HCT116 (cell line): ENCODE measurements at places on chromosomes 16 and 17. TPM values are rescaled to one million over a fixed set of nuclear protein-coding genes. Genes with fewer than 3 reads are reported as not detected.
A peak's percentile ranks its signal among the peaks of the same experiment; 100 is the strongest.

Gene MYO18A
- total RNA-seq, result 37.2 TPM

Gene HSD17B1
- 1.4 TPM for total RNA-seq

Gene MYH11
- total RNA-seq, result 0.61 TPM

Gene GLTPD2
- total RNA-seq, result not detected

Gene CDH1
- 73.2 TPM for total RNA-seq

DNA sequence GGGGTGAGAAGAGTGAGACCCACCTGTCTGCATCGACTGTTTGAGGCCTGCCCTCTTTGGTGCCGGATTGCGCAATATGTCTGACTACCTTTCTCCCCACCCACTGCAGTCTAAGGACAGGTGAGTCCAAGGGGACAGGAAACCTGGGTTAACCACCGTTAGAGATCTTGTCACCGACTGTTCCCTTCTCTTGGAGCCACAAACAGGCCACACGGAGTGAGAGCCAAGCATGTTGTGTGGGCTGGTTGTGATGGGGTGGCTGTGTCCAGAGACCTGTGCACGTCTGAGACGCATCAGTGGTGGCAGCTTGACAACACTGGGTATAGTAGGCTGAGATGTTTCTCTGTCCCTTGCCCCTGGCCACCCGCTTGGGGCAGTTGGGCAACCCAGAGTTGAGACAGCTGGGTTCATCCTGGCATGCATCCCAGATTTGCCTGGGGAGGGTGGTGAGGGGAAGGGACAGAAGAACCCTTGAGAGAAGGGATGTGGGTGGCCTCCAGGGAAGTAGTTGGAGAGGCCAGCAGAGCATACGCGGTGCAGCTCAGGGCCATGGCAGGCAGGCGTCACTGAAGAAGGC lies 21.4 kb downstream of the MPRIP start:
- no peaks in the 10 kb centered on the region for H3K27me3 ChIP-seq
- H3K4me1 ChIP-seq, result peaks cover 41% of the 10 kb centered on the region
- no peak overlapping the region; the same call in 1 of the 2 replicates for H3K27ac ChIP-seq
- H3K4me3 ChIP-seq, result no peak overlapping the region
- H3K36me3 ChIP-seq, result peaks cover 3% of the 10 kb centered on the region; the same call in 1 of the 2 replicates

- no peak for DNase-seq
- no peaks in the 10 kb centered on the region for H3K4me1 ChIP-seq
- no peak overlapping the region for H3K27ac ChIP-seq
- no peaks in the 10 kb centered on the region for H3K27me3 ChIP-seq
- H3K36me3 ChIP-seq, result no peaks in the 10 kb centered on the region
These were observed 69.8 kb upstream of the KSR1 start for GRCh38 chr17:27386206-27387075.

DNA sequence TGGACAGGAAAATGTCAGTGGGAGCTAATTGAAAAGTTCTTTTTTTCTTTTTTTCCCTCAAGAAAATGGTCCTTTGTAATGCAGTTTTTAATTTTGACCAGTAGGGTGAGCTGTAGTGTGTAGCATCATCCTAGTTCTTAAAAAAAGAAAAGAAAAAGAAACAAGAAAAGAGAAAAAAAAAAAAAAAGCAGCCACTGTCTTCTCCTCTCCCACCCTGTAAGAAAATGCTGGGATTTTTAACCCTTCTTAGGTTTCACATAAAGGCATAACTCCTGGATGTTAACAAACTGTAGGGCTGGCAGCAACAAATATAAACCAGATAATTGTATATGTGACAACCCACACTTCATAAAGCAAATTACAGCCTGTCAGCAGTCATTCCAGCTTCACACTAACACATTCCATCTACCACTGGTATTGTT lies 78.1 kb downstream of the SKAP1 start:
- H3K4me3 ChIP-seq, result no peak overlapping the region
- peak; percentile 46 for DNase-seq
- no peaks in the 10 kb centered on the region for H3K27me3 ChIP-seq

DNA sequence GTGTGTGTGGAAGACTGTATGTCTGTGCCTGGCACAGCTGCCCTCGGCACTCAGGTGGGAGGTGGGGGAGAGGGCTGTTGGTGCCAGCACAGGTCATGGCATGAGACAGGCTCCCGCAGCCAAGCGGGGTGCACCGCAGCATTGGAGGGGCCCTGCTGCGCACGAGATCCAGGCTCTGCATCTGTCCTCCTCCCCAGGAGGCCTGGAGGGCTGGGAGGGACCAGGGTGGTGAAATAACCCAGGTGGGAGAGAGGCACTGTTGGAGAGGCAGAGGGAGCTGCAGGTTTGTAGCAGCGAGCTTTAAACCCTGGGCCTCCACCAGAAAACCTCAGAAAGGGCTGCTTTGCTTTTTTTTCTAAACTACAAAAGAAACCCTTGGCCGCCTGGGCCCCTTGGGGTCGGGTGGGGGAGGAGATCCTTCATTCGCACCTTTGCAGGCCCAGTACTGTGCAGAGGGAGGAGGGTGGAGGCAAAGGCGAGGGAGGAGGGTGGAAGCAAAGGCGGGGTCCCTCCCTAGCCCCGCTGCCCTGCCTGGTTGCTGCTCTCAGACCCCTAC lies 241.7 kb downstream of the SEC14L1 start:
- H3K4me3 ChIP-seq, result no peak overlapping the region
- H3K4me1 ChIP-seq, result peaks cover 5% of the 10 kb centered on the region; the same call in 1 of the 2 replicates
- H3K27me3 ChIP-seq, result no peaks in the 10 kb centered on the region
- no peak overlapping the region for H3K27ac ChIP-seq
- no peak for DNase-seq

- peak overlapping the region; percentile 68 for H3K4me3 ChIP-seq
- no peaks in the 10 kb centered on the region for H3K27me3 ChIP-seq
- DNase-seq, result no peak
- no peaks in the 10 kb centered on the region for H3K36me3 ChIP-seq
- peak overlapping the region; percentile 71 for H3K27ac ChIP-seq
These were observed 5.0 kb upstream of the SPATA20 start for GRCh38 chr17:50541716-50542688.

GRCh38 chr16:73049511-73049910 lies 1.6 kb upstream of the ZFHX3 start:
- H3K27me3 ChIP-seq, result no peaks in the 10 kb centered on the region
- H3K27ac ChIP-seq, result no peak overlapping the region
- H3K36me3 ChIP-seq, result no peaks in the 10 kb centered on the region
- no peak for DNase-seq
- no peak overlapping the region for H3K4me3 ChIP-seq
